ENCODE measurements at places on chromosomes 5 and 9. TPM values are rescaled to one million over a fixed set of nuclear protein-coding genes. Genes with fewer than 3 reads are reported as not detected.

The MRPS2 gene
- 46.9 TPM for polyA plus RNA-seq

The SPINK1 gene
- 259 TPM for polyA plus RNA-seq

The NRG2 gene
- polyA plus RNA-seq = 1.1 TPM

The MAPK9 gene
- polyA plus RNA-seq = 29.8 TPM

The ZNF367 gene
- 8.2 TPM for polyA plus RNA-seq

The TMEM215 gene
- polyA plus RNA-seq = 0.06 TPM

The UGT3A2 gene
- polyA plus RNA-seq = 1.6 TPM

The NEURL1B gene
- polyA plus RNA-seq = 13.5 TPM

The MAST4 gene
- 14.8 TPM for polyA plus RNA-seq

The FOXD4L5 gene
- polyA plus RNA-seq = 0.09 TPM

The CER1 gene
- polyA plus RNA-seq = 0.06 TPM

The CXCL14 gene
- polyA plus RNA-seq = 161 TPM

The CSF2 gene
- polyA plus RNA-seq = not detected

The ABL1 gene
- 50.9 TPM for polyA plus RNA-seq

The HSD17B3 gene
- 1.9 TPM for polyA plus RNA-seq

All from large intestine (tissue), 12 donors.